Femur (tissue), 1 donor: ENCODE measurements at places on chromosomes 7 and 10.
A peak's percentile ranks its signal among the peaks of the same experiment; 100 is the strongest.

GRCh38 chr10:14389981-14390590 lies 59.4 kb upstream of the FRMD4A start:
- no peak for DNase-seq

- no peak for DNase-seq
These were observed 70.2 kb upstream of the CUX1 start for GRCh38 chr7:101747053-101747878.

DNA sequence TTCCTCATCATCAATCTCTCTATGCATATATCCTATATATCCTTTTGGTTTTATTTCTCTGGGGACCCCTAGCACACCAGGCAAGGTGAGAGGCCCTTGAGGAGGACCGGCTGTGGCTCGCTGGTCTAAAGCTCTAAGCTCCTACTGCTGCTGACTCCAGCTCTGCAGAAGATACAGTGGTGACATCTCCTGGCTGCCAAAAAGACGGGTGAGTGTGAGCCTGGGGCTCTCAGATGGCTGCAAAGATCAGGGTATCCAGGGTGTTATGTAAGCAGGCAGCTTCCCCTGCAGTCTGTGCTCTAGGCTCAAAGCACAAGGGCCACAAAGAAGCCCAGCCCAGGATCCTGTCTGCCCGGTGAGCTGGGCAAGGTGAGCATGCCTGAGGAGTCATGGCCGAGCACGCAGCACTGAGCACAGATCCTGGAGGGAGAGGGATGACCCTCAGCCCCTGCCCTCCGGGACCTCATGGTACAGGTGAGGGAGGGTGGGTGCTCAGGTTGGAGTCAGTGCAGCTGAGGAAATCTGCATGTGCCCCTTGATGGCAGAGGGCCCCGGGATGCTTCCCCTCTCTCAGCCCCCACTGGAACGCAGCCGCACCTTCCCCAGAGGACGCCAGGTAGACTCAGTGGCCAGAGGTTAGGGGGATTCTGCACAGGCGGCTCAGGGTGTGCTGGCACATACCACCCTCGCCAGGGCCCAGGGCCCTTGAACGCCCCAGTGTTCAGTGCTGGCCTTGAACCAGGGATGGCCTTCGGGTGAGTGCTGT lies 95.4 kb upstream of the INSIG1 start:
- peak; percentile 14 for DNase-seq

DNA sequence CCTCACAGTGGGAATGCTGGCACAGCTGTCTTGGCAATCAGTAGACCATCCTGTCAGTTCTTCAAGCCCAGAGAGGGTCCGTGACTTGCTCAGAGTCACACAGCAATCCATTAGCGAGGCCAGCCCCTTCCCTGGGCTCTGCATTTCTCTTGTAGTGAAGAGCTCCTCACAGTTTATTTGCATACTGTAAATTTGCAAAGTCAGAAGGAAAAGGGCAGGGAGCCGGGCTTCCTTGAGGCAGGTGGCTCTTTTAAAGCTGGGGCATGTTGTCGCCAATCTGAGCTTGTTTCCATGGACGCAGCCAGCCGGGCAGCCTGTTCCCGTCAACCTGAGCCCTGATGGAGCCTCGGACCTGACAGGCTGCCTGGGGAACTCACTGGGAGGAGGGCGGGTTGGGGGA lies 123.4 kb downstream of the CUX1 start:
- DNase-seq, result no peak

DNA sequence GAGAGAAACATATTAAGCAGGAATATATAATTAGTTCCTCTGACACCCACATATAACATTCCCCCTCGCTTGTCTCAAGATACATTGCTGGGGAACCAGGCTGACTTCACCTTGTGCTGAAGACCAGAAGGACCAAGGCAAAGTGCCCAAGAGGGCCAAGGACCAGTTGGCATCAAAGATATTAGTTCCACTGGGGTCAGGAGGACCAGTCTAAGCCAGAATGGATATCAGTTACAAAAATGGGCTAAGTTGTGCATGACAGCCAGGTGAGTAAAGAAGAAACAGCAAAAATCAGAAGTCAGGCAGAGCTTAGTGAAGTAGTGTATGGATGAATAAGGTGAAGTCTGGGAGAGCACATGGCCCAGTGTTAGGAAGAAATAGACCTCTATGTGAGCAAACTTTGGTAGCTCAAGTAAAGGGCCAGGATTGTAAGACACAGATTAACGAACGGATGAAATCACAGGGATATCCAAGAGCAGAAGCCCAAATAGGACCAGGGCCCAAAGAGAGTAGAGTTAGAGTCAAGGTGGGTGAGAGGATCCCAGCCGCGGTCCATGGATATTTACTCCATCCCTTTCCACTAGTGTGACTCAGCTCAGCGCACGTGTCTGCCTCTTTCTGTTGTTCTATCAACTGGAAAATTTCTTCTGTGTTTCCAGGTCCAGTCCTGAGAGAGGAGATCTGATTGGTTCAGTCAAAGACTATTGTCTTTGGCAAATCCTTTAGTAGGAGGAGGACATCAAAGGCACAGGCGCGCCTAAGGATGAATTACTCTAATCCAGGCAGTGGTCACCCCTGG lies 5.0 kb downstream of the CALD1 start:
- no peak for DNase-seq

GRCh38 chr7:123604739-123605138 lies 3.1 kb downstream of the ASB15 start:
- no peak for DNase-seq

- DNase-seq, result peak; percentile 81
These were observed 2.3 kb upstream of the NRP1 start for GRCh38 chr10:33336582-33337325.

DNA sequence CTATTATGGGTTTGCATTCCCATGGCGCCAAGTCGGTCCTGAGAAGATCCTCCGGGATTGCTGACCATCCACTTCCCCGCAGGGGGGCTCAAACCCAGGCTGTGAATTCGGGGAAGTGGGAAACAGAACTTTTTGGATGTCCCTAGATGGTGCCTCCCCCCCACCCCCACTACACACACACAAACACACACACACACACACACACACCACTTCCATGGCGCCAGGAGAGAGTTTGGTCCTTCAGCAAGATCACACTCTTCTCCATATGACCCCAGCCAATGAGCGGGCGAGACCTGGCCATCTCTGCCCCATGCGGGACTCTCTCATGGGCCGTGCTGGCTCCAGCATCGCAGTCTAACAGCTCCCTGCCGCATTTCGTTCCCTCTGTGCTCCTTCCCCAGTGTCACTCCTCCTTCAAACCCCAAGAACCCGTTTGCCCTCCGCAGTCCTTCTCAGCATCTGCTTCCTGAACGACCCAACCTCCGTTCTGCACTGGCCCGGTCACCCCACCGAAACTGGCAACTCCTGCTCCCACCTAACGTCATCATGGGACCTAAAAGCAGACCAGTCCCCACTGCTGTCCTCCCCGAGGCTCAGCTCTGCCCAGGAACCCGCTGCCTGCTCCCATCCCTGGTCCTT lies 32.1 kb upstream of the TNRC18 start:
- DNase-seq, result no peak

GRCh38 chr10:28137907-28138880 lies 139.3 kb upstream of the ODAD2 start:
- no peak for DNase-seq

GRCh38 chr7:13604178-13604577 lies 385.3 kb downstream of the ETV1 start:
- no peak for DNase-seq

GRCh38 chr7:127781081-127781480 lies 129.1 kb downstream of the SND1 start:
- DNase-seq, result no peak

GRCh38 chr7:43626695-43627094 lies 43.8 kb downstream of the STK17A start:
- DNase-seq, result no peak

- DNase-seq, result no peak
These were observed 170.0 kb upstream of the MKLN1 start for GRCh38 chr7:131157530-131158243.

DNA sequence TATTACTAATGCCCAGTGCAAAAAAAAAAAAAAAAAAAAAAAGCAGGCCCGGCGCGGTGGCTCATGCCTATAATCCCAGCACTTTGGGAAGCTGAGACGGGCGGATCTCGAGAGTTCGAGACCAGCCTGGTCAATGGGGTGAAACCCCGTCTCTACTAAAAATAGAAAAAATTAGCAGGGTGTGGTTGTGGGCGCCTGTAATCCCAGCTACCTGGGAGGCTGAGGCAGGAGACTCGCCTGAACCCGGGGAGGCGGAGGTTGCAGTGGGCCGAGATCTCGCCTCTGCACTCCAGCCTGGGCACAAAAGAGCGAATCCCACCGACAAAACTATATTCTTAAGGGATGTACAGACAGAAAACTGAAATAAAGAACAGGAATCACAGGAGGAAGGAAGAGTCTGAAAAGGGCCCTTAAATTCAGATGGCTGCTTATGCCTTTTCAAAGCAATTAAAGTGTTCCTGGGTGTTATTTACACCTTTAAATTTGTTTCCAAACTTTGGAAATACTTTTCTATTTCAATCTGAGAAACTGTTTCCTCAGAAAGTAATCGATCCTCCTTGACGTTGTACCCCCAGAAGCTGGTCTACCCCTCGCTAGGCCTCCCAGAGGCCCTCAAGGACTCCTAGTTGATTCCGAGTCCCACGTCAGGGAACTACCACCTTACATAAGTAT lies 2.0 kb upstream of the KMT2E start:
- DNase-seq, result peak; percentile 39

- no peak for DNase-seq
These were observed 118.2 kb upstream of the DPP6 start for GRCh38 chr7:153934048-153934447.

DNA sequence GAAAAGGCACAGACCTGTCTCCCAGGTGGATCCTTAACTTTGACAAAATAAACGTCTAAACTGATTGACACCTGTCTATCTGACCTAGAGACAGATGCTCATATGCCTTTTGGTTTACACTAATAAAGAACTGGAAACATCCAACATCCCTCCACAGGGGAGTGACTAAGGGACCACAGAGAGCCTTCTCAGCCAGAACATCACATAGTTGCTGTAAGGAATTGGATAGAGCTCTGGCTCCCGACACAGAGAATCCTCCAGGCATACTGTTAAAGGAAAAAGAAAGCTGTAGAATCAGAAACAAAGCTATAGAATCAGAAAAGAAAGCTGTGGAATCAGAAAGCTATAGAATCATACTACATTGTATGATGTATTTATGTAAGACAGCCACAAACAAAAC lies 258.8 kb downstream of the STK31 start:
- DNase-seq, result no peak

DNA sequence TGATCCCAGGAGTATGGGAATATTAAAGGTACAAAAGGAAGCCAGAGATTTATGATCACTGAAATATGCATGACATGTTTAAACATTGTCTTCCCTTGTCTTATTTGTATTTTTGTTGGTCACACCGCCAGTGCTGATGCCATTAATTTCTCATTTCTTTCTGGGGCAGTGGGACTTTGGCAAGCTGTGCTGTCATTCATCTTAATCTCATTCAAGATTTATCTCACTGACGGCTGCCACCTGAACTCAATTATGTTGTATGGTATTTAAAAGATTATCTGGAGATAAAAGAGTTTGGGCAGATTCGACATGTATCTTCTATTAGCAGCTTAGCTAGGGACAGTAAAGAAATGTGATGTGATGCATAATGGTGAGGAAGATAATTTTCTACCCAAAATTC lies 284.9 kb upstream of the PLXDC2 start:
- no peak for DNase-seq
